ENCODE measurements at places on chromosomes 5 and 9.

DNA sequence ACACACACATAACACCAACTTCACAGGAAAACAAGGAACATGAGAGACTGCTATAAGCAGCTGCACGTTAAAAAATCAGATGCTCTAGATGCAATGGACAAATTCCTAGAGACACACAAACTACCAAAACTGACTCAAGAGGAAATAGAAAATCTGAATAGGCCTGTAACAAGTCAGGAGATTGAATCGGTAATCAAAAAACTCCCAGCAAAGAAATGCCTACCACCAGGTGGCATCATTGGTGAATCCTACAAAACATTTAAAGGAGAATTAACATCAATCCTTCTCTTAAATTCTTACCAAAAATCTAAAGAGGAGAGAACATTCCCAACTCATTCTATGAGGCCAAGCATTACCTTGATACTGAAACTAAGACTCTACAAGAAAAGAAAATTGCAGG is 54.9 kb downstream of the NDST1 start:
- no peak overlapping the region for H3K4me3 ChIP-seq
- H3K27me3 ChIP-seq: no peaks in the 10 kb centered on the region
- no peaks in the 10 kb centered on the region for H3K36me3 ChIP-seq
- peak; percentile 52 for DNase-seq
- H3K27ac ChIP-seq: no peak overlapping the region

DNA sequence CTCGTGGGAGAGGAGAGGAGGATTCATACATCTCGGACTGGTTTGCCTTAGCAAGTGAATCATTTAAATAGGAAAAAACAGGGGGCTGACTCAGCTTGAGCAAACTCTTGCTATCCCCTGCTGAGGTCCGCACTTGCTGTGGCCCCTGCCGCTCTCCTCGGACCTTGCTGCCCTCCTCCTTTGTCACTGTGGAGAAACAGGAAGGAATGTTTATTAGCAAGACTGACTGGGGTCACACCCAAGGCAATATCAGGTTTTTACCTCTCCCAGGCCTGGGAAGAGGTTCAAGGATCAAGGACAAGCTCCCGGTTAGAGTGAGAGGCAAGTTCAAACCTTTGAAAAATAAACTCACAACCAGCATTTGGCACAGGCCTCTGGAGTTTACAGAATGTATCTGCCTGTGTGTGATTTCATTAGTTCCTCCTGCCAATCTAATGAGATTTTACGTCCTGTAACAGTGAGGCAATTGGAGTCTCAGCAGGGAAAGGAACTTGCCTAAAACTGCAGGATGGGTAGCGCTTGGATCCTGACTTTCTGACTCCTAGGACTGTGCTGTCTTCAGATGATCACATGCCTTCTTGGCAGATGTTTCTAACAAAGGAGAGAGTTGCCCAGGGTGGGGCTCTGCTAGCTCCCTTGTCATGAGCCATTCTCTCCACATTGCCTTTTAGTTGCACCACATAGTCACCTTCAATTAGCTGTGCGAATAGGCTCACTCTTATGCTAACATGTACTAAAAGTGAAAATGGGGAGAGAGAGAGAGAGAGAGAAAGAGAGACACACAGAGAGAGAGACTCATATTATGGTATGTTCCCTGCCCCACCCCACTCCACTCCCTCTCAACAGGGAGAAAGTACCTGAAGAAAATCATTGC is 108.6 kb upstream of the CDKN2B start:
- H3K4me1 ChIP-seq: no peaks in the 10 kb centered on the region
- H3K27ac ChIP-seq: no peak overlapping the region
- no peak overlapping the region for H3K4me3 ChIP-seq
- no peak for DNase-seq

DNA sequence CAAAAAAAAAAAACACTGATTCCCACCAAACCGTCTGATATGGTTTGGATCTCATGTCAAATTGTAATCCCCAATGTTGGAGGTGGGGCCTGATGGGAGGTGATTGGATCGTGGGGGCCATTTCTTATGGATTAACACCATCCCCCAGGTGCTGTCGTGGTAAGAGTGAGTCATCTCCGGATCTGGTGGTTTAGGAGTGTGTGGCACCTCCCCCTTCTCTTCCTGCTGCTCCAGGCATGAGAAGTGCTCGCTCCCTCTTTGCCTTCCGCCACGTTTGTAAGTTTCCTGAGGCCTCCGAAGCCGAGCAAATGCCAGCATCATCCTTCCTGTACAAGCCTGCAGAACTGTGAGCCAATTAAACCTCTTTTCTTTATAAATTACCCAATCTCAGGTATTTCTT is 45.2 kb downstream of the HSD17B3 start:
- no peak overlapping the region for H3K27ac ChIP-seq
- peaks cover 1% of the 10 kb centered on the region for H3K27me3 ChIP-seq
- H3K4me1 ChIP-seq: no peaks in the 10 kb centered on the region
- no peak for DNase-seq

DNA sequence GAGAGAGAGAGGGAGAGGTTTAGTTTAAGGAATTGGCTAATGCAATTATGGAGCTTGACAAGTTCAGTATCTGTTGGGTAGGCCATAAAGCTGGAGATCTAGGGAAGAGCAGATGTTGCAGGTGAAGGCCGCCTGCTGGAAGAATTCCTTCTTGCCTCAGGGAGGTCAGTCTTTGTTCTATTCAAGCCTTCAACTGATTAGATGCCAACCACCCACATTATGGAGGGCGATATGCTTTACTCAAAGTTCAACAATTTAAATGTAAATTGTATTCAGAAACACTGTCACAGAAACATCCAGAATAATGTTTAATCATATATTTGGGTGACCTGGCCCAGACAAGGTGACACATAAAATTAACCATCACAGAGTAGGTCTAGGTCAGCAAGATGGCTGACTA is 51.7 kb upstream of the SSBP2 start:
- no peaks in the 10 kb centered on the region for H3K36me3 ChIP-seq
- H3K27me3 ChIP-seq: no peaks in the 10 kb centered on the region
- H3K27ac ChIP-seq: no peak overlapping the region
- no peak overlapping the region for H3K4me3 ChIP-seq
- H3K4me1 ChIP-seq: no peaks in the 10 kb centered on the region

DNA sequence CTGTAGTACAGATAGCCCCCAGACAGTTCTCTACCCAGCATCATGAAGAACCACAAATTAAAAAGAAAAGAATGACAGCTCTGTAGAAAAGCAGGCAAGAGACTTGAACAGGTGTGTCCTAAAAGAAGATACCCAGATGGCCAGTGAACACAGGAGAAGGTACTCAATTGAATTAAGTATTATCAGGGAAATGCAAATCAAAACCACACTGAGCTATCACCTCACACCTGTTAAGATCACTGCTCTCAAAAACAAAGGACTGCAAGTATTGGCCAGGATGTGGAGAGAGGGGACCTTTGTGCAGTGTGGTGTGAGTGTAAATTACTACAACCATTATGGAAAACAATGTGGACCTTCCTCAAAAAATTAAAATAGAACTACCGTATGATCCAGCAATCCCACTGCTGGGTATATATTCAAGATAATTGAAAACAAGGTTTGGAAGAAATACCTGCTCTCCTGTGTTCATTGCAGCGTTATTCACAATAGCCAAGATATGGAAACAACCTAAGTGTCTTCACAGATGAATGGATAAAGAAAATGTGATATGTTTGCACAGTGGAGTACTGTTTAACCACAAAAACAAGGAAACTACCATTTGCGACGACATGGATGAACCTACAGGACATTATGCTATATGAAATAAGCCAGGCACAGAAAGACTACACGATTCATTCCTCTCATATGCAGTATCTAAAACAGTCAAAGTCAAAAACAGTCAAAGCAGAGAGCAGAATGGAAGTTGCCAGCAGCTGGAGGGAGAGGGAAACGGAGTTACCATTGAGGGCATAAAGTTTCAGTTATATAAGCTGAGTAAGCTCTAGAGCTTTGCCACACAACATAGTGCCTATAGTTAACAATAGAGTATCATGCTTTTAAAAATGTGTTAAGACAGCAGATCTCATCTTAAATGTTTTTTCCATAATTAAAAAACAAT is 102.6 kb downstream of the WNK2 start:
- no peak overlapping the region for H3K27ac ChIP-seq
- no peak overlapping the region for H3K4me3 ChIP-seq
- no peaks in the 10 kb centered on the region for H3K4me1 ChIP-seq
- H3K36me3 ChIP-seq: no peaks in the 10 kb centered on the region
- no peak for DNase-seq

Measured in CD4-positive, CD25-positive, alpha-beta regulatory T cell (primary cell).